ENCODE measurements at places on chromosomes 1 and 21. TPM values are rescaled to one million over a fixed set of nuclear protein-coding genes. Genes with fewer than 3 reads are reported as not detected.
A peak's percentile ranks its signal among the peaks of the same experiment; 100 is the strongest.

GLIS1 gene
- total RNA-seq, result not detected

DNA sequence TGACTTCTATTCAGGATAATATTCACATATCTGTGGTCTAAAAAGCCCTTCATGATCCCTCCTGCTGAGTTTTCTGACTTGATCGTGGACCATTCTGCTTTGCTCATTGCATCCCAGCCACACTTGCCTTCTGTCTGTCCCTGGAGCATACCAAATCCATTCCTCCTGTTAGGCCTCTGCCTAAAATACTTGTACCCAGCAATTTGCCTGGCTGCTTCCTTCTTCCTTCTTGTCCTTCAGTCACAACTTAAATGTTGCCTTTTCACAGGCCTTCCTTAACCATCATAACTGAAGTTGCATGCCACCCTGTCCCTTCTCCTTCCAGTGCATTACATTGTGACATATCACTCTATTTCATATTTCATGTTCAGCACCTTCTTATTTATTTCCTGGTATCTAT, 4.3 kb downstream of the CR2 start:
- DNase-seq, result no peak
- H3K36me3 ChIP-seq, result no peaks in the 10 kb centered on the region

GRCh38 chr21:45516071-45516670, 26.1 kb downstream of the SLC19A1 start:
- no peaks in the 10 kb centered on the region for H3K27me3 ChIP-seq
- peaks cover 21% of the 10 kb centered on the region for H3K4me1 ChIP-seq
- no peak for DNase-seq
- no peak overlapping the region for H3K27ac ChIP-seq
- no peak overlapping the region for H3K4me3 ChIP-seq

LIN28A gene
- total RNA-seq, result not detected

DNA sequence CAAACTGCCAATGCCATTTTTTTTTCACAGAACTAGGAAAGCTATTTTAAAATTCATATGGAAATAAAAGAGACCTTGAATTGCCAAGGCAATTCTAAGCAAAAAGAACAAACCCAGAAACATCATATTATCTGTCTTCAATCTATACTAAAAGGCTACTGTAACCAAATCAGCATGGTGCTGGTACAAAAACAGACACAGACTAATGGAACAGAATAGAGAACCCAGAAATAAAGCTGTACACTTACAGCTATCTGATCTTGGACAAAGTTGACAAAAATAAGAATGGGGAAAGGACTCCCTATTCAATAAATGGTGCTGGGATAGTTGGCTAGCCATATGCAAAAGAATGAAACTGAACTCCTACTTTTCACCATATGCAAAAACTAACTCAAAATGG, 50.5 kb downstream of the RGS4 start:
- no peak overlapping the region for H3K4me3 ChIP-seq
- H3K4me1 ChIP-seq, result peaks cover 7% of the 10 kb centered on the region
- no peak overlapping the region for H3K27ac ChIP-seq
- no peaks in the 10 kb centered on the region for H3K27me3 ChIP-seq
- no peaks in the 10 kb centered on the region for H3K36me3 ChIP-seq

DNA sequence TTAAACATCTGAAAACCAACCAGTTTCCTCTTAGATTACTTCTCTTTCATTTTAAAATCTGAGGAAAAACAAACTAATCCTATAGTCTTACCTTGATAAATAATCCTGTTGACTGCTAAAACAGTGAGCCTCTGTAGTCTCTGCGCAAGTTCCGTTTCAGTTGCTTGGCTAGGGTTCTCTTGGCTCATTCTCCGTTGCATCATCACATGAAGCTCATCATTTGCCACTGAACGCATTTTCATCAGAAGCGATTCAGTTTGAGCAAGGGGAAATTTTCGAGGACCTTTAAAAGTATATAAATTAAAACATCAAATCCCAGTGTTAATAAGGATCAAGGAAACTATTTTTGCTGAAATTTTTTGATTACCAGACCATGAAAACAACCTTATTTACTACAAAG, 96.7 kb upstream of the GNG4 start:
- H3K4me1 ChIP-seq, result no peaks in the 10 kb centered on the region
- H3K27ac ChIP-seq, result no peak overlapping the region
- no peaks in the 10 kb centered on the region for H3K27me3 ChIP-seq
- H3K36me3 ChIP-seq, result no peaks in the 10 kb centered on the region
- no peak overlapping the region for H3K4me3 ChIP-seq
- DNase-seq, result no peak

- no peaks in the 10 kb centered on the region for H3K4me1 ChIP-seq
- no peaks in the 10 kb centered on the region for H3K36me3 ChIP-seq
- no peak overlapping the region for H3K4me3 ChIP-seq
- no peak for DNase-seq
- no peak overlapping the region for H3K27ac ChIP-seq
These were observed 15.1 kb downstream of the CASP9 start for GRCh38 chr1:15508700-15509487.

- H3K27me3 ChIP-seq, result no peaks in the 10 kb centered on the region
- peaks cover 16% of the 10 kb centered on the region for H3K4me1 ChIP-seq
- H3K27ac ChIP-seq, result peak overlapping the region; percentile 77
- H3K36me3 ChIP-seq, result no peaks in the 10 kb centered on the region
These were observed 154.5 kb upstream of the ADGRL4 start for GRCh38 chr1:79161077-79161476.

COQ8A gene
- 9.4 TPM for total RNA-seq

DNA sequence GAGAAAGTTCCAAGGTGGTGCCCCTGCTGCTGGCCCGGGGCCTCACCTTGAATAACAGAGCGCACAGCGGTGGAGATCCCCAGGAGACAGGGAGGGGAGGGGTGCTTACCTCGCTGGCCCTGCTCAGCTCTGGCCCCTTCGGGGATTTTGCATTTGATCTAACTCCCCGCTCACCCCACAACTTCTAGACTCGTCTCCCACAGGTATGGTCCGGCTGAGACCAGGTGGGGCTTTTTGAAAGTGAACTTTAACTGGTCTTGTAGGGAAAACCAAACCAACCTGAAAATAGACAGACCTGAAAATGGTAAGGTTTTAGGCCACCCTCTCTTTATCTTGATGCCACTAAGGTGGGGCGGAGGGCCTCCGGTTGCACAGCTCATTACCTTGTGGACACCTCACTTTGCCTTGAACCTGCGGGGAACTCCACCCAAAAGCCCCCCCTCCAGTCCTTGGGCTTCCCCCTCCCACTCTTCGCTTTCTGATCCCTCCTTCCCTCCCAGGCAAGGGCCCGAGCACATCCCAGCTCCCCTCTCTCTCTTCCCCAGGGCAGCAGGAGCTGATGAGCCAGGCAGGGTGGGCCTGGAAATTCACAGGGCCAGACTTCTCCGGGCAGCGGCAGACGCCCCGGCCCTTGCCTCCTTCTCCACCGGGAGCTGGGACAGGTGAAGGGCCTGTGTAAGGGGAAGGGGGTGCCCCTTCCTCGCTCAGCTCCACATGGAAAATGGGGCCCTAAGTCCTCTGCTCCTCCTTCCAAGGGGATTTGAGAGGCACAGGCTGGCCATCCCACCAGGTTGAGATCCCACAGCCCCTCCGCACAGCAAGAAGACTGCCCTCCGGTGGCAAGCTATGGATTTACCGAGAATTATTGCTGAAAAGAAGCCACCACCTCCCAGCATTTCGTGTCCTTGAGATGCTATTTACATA, 16.1 kb downstream of the TNFRSF8 start:
- H3K36me3 ChIP-seq, result no peaks in the 10 kb centered on the region
- H3K4me1 ChIP-seq, result no peaks in the 10 kb centered on the region
- H3K27ac ChIP-seq, result no peak overlapping the region

- no peaks in the 10 kb centered on the region for H3K36me3 ChIP-seq
- no peaks in the 10 kb centered on the region for H3K27me3 ChIP-seq
- H3K4me3 ChIP-seq, result no peak overlapping the region
- no peak overlapping the region for H3K27ac ChIP-seq
These were observed 68.5 kb downstream of the CRB1 start for GRCh38 chr1:197336571-197336970.

GRCh38 chr1:78370356-78370755, 120.4 kb upstream of the PTGFR start:
- peak; percentile 43 for DNase-seq
- no peaks in the 10 kb centered on the region for H3K36me3 ChIP-seq
- H3K27me3 ChIP-seq, result no peaks in the 10 kb centered on the region
- H3K4me1 ChIP-seq, result no peaks in the 10 kb centered on the region

- DNase-seq, result no peak
- no peak overlapping the region for H3K27ac ChIP-seq
- no peak overlapping the region for H3K4me3 ChIP-seq
- H3K4me1 ChIP-seq, result no peaks in the 10 kb centered on the region
- no peaks in the 10 kb centered on the region for H3K36me3 ChIP-seq
These were observed 142.8 kb upstream of the COA6 start for GRCh38 chr1:234230414-234230862.

MNDA gene
- not detected for total RNA-seq

TAS1R1 gene
- not detected for total RNA-seq

KCNJ15 gene
- 1.4 TPM for total RNA-seq

DNA sequence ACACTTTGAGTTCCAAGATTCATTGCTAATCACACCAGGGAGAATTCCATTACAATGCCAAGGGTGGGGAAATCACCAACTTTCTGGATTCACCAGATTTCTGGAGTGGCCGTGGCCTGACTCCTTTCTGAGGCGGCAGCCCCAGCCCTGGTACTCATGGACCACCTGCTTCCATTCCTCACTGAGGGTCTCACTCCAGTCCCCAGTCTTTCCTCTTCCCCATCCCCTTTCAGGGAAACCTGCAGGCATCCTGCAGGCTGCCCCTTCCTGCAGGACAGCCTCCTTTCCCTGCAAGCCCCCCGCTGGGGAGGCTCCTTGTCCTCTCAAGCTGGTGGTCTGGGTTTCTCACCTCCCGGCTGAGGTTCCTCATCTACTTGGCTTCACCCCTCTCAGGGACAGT, 12.7 kb upstream of the CDK18 start:
- no peaks in the 10 kb centered on the region for H3K4me1 ChIP-seq
- H3K36me3 ChIP-seq, result no peaks in the 10 kb centered on the region
- no peak overlapping the region for H3K27ac ChIP-seq
- DNase-seq, result no peak
- H3K4me3 ChIP-seq, result no peak overlapping the region

UBL4B gene
- not detected for total RNA-seq

DNA sequence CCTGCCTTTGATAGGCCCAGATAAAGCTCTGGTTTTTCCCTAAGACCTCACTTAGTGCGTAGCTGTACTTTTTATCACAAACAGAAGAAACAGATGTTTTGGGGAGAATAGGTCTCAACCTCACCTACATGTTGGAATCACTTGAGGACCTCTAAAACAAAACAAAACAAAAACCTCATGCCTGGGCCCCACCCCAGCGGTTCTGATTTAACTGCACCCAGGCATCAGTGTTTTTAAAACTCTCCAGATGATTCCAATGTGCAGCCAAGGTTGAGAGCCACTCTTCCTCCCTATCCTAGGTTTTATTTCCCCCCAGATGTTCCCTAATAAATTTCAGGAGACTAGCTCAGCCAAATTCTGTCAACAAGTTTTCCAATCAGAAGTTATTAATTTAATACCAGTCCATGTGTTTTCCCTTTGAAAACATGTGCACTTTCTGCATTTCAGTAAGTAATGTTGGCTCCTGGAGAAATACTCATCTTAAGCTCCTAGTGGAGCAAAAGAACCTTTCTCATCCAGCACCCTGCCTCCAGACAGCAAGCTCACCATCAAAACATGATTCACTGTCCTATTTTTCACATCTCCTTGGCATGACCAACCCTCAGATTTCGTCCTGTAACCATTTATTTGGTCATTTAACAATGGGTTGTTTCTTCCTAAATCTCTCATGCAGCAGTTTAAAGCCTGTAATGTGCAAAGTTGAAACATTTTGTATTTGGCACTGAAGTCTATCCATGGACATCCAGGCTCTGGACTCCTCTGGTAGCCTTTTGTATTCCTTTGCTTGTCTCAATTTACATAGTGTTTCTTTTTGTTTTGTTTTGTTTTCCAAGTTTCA, 27.5 kb downstream of the LRRC8C start:
- no peaks in the 10 kb centered on the region for H3K36me3 ChIP-seq
- no peak overlapping the region for H3K27ac ChIP-seq
- DNase-seq, result peak; percentile 38
- H3K27me3 ChIP-seq, result no peaks in the 10 kb centered on the region

GRCh38 chr1:93652323-93652949, 29.2 kb downstream of the BCAR3 start:
- DNase-seq, result no peak
- H3K36me3 ChIP-seq, result peaks cover 19% of the 10 kb centered on the region
- H3K27ac ChIP-seq, result no peak overlapping the region
- H3K27me3 ChIP-seq, result no peaks in the 10 kb centered on the region

LEFTY2 gene
- total RNA-seq, result not detected

KRTAP21-2 gene
- not detected for total RNA-seq

DNA sequence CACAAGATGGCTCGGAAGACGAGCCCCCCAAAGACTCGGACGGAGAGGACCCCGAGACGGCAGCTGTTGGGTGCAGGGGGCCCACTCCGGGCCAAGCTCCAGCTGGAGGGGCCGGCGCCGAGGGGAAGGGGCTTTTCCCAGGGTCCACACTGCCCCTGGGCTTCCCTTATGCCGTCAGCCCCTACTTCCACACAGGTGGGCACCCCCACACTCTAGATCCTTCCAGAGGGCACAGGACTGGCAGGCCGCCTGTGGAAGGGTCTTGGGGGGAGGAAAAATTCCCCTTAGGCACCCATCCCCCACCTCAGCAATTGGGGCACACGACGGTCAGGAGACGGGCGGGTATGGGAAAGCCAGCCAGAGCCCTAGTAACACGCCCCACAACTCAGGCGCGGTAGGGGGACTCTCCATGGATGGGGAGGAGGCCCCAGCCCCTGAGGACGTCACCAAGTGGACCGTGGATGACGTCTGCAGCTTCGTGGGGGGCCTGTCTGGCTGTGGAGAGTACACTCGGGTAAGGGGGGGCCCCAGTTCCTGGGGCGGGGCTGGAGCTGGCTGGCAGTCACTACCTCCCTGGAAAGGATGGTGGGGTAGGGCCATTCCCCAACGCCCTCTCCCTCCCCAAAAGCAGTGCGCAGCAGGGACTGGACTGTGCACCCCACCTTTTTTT, 16.1 kb downstream of the NOC2L start:
- H3K36me3 ChIP-seq, result no peaks in the 10 kb centered on the region
- peaks cover 7% of the 10 kb centered on the region for H3K27me3 ChIP-seq
- DNase-seq, result no peak
- H3K4me1 ChIP-seq, result peaks cover 12% of the 10 kb centered on the region
- H3K27ac ChIP-seq, result no peak overlapping the region

SPRR5 gene
- total RNA-seq, result not detected
